ENCODE measurements at places on chromosomes 5 and 9.

GRCh38 chr5:3943859-3944258 lies 348.2 kb downstream of the IRX1 start:
- DNase-seq = no peak

GRCh38 chr5:173962436-173962972 lies 26.5 kb upstream of the C5orf47 start:
- no peak for DNase-seq

DNA sequence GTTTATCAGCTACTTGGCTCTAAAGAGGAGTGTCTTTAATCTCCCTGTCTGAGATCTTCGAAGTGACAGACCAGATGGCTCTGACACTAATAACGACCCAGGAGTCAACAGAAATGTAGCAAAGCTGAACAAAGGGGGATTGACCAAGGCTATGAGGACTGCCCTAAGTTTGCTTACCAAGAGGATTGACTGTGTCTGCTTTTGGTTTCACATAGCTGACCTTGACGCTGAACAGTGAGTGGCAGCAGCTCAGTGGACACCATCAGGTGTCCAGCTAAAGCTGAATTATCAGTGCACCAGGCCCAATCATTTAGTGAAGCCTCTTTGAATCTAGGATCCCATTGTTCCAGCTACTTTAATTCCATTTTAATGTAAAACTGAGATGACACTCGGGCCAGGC lies 262.6 kb downstream of the COX7C start:
- DNase-seq = no peak

- no peak for DNase-seq
These were observed 3.9 kb downstream of the EXOC3 start for GRCh38 chr5:446883-447263.

DNA sequence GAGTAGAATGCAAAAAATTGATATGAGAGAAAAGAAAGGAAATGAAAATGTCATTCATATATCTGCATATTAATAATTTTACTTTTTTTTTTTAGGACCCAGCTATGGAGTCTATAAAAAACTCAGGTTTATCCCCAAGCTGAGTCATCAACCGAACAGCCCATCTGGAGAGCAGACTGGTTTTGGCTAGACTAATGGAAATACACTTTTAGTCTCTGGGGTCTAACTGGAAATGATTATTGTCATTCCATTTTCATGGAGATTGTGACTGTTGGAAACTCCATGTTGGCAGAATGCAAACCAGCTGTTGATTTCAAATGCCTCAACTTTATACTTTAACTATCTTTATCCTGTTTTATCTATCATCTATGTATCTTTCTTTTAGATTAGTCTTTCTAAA lies 28.7 kb downstream of the ANXA1 start:
- DNase-seq = no peak

DNA sequence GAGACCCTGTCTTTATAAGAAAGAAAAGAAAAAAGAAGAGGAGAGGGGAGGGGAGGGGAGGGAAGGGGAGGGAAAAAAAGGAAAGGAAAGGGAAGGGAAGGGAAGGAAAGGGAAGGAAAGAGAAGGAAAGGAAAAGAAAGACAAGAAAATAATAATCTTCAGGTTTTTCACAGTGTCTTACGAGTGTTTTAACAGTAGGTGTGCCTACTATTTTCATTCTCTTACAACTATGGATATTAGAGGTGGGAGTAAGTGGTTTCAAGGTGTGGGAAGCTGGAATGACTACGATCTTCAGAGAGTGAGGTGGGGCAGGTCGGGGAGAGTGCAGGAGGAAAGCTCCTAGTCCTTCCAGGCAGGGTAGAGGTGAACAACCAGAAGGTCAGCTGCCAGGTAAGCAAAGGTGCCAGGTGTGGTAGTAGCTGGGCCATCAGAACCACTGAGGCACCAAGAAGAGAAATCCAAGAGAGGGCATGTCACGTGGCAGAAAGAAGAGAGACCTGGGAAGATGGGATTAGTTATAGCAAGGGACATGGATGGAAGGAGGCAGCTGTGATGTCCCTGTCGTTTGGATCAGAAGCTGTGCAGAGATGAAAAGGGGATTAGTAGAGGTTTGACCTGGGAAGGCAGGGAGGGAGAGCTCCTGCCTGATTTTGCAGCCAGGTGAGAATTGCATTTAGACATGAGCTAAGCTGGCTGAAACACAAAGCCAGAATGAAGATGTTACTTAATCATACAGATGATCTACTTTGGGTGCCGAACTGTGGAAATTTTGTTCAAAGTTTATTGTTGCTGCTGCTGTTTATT lies 95.4 kb downstream of the OTULIN start:
- no peak for DNase-seq

DNA sequence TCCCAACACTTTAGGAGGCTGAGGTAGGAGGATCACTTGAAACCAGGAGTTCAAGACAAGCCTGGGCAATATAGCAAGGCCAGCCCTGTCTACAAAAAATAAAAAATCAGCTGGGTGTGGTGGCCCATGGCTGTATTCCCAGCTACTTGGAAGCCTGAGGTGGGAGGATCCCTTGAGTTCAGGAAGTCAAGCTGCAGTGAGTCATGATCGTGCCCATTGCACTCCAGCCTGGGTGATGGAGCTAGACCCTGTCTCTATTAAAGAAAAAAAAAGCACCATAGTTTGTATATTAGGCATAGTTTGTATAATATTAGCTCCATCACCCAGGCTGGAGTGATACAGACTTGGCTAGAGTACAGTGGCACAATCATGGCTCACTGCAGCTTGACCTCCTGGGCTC lies 9.6 kb upstream of the NME5 start:
- DNase-seq = no peak

- DNase-seq = no peak
These were observed 475 bp downstream of the WDR5 start for GRCh38 chr9:134136118-134136995.

- no peak for DNase-seq
These were observed 163.9 kb upstream of the DMRT1 start for GRCh38 chr9:677461-678097.

- no peak for DNase-seq
These were observed 55.7 kb upstream of the NIPBL start for GRCh38 chr5:36820900-36821299.

DNA sequence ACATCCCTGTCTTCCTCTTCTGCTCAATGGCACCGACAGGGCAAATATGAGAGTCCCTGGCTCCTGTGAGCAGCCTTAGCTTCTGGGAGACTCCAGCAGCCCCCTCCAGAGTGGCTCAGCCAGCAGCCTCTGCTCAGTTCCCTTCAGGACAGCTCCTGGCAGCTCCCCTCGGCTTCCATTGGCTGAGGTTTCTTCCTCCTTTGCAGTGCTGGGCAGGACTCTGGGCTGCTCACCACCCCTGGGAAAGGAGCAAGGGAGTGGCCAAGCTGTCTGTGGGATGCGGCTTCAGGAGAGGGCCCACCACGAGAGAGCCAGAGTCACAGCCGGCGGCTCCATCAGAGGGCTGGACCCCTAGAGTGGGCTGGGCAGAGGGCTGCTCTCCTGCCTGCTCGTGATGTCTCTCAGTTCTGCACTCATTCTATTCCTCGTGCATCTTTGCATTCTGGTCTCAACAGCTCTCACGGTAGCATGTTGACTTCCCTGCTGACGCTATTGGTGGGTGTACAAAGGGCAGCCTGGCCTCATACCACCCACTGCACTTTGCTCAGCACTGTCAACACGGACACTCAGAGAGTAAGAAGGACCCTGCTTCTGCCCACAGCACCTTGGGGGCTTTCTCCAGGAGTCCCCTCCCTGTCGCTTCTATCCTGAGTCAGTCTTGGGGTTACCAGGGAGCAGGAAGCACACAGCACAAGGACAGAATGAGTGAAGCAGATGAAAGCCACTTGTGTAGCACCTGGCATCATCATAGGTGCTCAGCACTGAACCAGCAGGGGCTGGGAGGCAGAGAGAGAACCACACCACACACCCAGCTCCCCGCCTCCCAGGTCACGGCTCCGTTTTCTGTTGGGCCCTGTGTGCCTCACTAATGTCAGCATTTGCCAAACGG lies 80.9 kb upstream of the ALDH1B1 start:
- DNase-seq = no peak

GRCh38 chr5:59640411-59640810 lies 253.1 kb downstream of the PDE4D start:
- DNase-seq = no peak

DNA sequence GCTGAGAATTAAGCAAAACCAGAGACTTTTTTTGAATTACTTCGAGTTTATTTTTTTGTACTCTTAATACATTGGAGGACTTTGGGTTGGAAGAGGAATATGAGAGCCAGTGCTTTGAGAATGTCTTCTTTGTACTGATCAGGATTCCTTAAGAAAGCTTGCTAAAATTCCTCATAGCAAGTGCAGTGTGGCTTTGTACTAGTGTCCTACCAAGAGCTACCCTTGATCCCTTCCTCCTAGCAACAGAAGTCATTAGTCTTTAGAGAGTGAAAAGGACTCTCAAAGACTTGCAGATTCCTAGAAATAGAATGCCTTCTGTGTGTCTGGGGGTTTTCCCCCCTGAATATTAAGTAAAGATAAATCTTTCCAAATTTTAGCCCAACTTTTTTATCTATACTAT lies 276.1 kb downstream of the ARHGAP26 start:
- DNase-seq = no peak

DNA sequence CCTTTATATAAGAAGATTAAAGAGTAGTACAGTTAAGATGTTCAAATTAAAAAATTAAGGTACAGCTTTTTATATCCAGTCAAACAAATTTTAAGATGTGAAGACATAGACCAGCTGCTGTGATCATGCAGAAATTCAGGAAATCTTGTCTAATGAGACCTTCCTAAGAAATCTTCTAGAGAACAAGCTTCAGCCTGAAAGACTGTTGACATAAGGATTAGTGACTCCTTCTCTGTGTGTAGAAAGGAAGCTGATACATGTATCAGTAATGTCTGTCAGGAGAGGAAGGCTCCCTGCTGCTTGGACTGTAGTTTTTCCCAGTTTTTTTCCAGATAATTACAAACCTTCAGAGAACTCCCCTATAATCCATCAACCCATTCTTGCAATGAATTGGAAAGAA lies 75.8 kb upstream of the PCSK5 start:
- no peak for DNase-seq

GRCh38 chr5:173015598-173016455 lies 32.3 kb downstream of the ATP6V0E1 start:
- DNase-seq = no peak

- DNase-seq = no peak
These were observed 1408.3 kb downstream of the EFNA5 start for GRCh38 chr5:106262395-106262794.

DNA sequence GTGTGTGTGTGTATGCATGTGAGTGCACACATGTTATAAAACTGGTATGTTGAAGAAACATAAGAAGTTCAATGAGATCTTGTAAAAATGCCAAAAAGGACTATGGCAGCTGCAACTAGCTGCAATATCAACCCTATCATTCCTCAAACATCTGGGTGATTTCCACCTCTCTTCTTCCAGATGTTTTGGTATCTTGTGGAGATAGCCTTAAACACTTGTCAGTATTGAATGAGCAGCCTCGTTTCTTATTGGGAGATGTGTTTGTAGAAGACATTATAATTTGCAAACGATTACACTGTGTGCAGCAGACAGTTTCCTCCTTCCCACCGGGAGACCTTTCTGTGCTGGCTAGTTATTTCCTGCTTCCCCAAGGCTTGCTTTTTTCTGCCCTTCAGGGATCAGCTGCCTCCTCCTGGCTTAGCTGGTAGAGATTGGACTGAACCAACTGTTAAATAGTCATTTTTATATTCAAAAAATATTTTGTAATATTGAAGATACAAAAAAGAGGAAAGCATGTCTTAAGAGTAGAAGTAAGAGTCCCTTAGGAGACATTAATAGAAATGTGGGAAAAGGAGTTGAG lies 168.4 kb upstream of the MPDZ start:
- DNase-seq = no peak

GRCh38 chr9:136012651-136013050 lies 51.5 kb upstream of the UBAC1 start:
- no peak for DNase-seq

DNA sequence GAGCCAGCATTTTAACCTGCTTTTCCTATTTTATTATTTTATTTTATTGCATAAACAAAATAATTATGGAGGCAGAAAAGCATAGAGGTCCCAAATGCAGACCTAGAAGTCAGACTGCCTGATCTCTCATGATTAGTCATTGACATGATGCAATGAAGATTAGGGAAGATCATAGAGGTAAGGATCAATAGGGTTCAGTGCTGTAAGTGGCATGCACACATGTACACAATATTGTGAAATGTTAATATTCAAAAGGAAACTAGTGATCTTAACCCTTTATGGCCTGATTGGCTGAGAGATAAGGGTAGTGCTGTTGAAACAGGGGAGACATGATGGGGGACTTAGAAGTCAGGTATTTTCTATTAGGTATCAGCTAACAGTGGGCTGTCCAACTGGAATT lies 1.1 kb upstream of the FRRS1L start:
- no peak for DNase-seq

- DNase-seq = no peak
These were observed 76.0 kb upstream of the TMC1 start for GRCh38 chr9:72445306-72445995.

GRCh38 chr5:568061-568781 lies 43.9 kb upstream of the CEP72 start:
- DNase-seq = no peak

DNA sequence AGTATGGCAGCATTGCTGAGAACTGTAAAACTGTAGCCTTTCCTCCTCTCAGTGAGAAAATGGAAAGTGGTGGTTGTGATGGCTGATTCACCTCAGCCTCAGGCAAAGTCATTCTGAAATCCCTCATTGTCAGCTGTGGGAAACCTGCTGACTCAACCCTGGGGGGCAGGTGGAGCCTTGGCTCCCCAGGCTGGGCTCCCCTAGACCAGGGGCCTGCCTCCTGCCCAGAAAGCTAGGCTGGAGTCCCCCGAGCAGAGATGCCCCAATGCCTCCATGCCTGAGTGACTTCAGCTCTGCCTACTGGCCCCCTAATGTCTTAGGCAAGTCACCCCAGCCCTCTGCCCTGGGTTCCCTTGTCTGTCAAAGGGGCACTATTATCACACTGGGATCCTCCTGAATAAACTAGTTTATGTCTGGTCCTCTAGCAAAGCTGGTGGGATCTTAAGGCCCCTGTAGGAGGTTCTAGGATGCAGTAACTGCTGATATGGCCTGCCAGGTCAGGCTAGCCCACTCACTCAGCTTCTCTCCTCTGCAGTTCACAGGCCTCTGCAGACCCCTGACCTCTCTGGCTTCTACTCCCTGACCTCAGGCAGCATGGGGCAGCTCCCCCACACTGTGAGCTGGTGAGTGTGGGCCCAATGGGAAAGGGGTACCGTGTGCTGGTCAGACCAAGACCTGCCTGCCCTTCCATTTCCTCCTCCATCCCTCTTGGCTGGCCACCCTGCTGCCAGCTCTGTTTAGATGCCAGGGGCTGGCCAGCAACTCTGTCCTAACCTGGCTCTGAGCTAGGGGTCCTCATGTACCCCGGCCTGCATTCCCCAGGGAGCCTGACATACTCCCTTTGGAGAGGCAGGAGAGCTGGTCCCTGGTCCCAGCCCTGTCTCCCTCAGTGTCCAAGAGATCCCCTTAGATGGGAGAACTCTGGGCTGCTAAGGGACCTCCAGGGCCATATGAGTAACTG lies 24.2 kb downstream of the TCF7 start:
- DNase-seq = peak; percentile 27

GRCh38 chr9:10785255-10785654 lies 172.5 kb upstream of the PTPRD start:
- DNase-seq = no peak

- no peak for DNase-seq
These were observed 285.9 kb downstream of the ARL15 start for GRCh38 chr5:54024466-54024865.

GRCh38 chr5:17734011-17734410 lies 99.8 kb downstream of the TAF11L14 start:
- no peak for DNase-seq

GRCh38 chr9:83199240-83199639 lies 136.3 kb upstream of the RASEF start:
- DNase-seq = no peak

All from NK-92 treated with Interleukin-12 subunit alpha and Interleukin-12 subunit beta, amount 100 ng/mL, for 24 hours (cell line).